ENCODE measurements at places on chromosomes 11 and 22.

DNA sequence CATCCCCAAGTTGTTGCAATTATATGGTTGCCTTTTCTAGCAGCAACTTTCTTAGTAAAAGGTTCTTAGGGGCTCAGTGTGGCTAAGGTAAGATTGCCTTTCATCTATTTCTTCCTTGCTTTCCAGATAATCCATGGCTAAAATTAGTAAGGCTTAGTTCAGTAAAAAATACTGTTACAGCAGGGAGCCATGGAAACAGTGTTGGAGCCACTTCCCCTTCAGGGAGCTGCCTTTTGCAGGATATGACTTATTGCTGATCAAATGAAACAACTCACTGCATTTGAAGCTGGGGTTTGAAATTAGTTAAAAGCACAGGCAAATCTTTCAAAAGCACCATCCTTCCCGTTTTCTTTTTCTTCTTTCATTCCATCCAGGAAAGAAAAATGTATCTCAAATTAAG is 184.3 kb downstream of the C11orf87 start:
- DNase-seq: no peak

DNA sequence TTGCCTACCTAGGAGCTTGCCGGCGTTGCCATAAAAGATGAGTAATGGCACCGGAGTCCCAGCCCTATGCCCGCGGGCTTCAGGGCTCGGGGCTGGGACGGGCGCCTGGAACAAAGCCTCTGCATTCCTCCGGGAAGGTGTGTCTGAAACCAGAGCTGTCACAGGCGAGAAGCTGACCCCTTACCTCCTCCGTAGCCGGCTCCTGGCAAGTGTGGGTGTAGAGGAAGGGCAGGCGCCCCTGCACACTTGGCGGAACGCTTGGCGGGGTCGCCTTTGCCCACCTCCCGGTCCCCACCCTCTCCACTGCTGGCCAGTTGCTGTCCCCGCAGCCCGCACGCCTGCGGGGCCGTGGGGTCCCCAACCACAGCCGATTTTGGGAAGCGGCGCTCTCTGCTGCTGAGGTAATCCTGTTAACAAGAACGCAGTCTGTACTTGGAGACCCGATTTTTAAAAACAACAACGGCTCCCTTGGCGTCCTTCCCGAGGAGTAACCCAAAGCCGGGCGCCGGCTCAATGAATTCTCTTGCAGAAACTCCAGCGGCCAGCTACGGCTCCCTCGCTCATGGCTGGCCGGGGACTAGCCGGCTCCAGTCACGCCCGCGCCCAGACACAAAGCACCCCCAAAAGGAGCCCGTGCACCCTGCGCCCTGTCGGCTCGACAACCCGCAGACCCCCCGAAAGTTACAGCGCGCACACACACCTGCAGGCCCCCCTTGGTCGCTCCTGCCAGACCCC is 89.2 kb downstream of the PLEKHA7 start:
- peak; percentile 84 for DNase-seq

DNA sequence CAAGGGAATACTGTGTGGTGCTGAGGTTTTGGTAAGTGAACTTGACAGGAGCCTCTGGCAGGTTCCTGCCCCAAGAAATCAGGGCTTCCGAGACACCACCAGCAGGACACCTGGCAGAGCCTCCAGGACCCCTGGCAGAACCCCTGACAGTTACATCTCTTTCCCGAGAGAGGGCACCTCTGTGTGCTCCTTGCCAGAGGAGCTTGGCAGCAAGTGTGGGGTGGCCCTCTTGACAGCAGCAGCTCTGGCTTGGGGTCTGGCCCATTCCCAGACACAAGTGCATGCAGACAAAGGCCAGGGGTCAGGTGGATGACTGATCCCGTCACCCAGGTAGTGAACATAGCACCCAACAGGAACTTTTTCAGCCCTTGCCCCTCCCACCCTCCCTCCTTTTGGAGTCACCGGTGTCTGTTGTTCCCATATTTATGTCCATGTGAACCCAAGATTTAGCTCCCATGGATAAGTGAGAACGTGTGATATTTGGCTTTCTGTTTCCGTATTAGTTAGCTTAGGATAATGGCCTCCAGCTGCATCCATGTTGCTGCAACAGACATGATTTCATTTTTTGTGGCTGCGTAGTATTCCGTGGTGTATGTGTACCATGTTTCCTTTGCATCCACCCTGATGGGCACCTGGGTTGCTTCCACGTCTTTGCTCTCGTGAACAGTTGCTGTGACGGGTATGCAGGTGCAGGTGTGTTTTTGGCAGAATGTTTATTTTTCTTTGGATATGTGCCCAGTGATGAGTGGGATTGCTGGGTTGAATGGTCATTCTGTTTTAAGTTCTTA is 21.2 kb upstream of the OSBPL5 start:
- DNase-seq: no peak

- no peak for DNase-seq
Observed at GRCh38 chr11:68213135-68213515, at the start of gene KMT5B. Gene KMT5B, minus strand, starts transcription at chr11:68213296. Its CDS starts 23,220 bp downstream, at chr11:68190076.

DNA sequence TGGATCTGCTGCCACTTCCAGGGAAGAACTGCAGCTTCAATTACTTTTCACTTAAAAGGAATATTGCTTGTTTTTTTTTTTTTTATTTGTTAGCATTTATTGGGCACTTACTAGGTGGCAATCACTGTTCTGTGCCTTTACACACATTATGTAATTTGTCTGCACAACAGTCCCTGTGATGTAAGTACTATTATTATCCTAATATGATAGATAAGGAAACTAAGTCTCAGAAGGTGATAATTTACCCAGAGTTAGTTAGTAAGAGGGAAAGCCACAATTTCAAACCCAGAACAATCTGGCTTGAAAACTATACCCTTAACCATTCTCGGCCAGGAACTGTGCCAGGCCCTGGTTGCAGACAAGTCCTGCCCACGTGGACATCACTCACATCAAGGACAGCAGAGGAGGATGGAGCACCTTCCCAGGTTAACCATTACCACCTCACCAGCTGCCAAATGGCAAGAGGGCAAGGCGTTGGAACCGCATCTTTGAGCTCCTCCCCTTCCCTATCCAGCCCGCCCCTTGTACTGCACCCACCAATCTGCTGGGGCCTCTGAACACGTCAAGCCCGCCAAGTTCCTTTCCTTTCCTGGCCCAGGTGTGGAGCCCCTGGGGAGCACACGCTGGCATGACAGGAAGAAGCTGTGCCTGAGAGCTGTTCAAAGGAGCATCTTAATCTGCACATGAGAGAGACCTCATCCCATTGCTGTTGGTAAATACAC is 78.4 kb downstream of the NAV2 start:
- DNase-seq: no peak

GRCh38 chr11:79258576-79258975 is 182.3 kb downstream of the TENM4 start:
- no peak for DNase-seq

DNA sequence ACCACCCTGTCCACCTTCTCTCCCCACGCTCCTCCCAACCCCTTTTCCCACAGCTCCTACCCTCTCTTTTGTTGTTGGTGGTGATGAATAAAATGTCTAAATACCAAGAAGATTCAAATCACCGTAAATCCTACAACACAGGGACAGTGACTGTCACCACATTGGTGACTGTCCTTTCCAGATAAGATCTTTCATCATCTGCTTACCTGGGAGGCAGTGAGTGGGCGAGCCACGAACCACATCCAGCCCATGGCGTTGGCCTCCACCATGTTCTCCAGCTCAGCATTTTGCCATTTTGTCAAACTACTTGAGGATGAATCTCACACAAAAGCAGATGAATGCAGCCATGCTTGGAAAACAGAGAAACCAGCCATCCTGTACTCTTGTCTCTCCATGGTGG is 6.7 kb upstream of the CYTH4 start:
- DNase-seq: no peak

DNA sequence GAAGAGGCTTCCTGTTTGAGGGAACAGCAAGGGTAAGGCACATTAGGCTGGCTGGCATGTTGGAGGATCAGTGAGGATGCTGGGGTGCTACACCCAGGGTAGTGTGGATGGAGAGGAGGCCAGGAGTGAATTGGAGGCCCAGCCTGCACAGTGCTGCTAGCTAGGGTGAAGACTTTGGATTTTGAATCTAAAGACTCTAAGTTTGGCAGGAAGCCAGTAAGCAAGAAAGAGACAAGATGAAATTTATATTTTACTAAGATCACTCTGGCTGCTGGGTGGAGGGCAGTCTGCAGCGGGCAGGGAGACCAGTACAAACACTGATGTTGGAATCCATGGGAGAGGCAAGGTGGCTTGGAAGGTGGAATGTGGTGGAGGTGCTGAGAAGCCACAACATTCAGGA is 43.6 kb downstream of the TSPAN18 start:
- DNase-seq: no peak

- DNase-seq: no peak
Observed at GRCh38 chr22:43412808-43413795, 1.3 kb downstream of the MPPED1 start.

GRCh38 chr11:2409126-2409525 is 8.6 kb downstream of the TSSC4 start:
- DNase-seq: no peak

- DNase-seq: no peak
Observed at GRCh38 chr22:39445678-39446077, 11.1 kb upstream of the MGAT3 start.

GRCh38 chr11:59368238-59369022 is 9.7 kb downstream of the OR5AN1 start:
- DNase-seq: no peak

- DNase-seq: no peak
Observed at GRCh38 chr11:128463979-128464378, 123.4 kb downstream of the ETS1 start.

DNA sequence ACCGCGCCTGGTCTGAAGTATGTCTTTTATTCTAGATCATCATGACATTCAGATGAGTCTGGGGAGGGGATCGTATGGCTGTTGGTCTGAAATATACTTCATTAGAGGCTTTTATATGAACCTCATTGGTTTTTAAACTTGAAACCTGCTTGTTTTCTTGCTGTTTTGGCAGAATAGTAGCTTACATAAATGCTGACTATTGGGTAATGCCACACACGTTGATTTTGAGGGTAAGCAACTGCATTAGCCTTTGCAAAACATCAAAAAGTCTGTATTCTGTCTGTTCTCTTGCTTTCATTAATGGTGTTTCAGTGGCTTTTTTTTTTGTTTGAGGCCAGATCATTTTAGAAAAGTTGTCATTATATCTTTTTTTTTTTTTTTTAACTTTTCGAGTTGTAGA is 14.2 kb downstream of the PPME1 start:
- DNase-seq: no peak

- DNase-seq: no peak
Observed at GRCh38 chr22:47175151-47176025, 412.9 kb downstream of the TBC1D22A start.

GRCh38 chr11:87740451-87740850 is 434.8 kb downstream of the RAB38 start:
- DNase-seq: no peak

- DNase-seq: no peak
Observed at GRCh38 chr11:27443227-27443626, 29.4 kb downstream of the LGR4 start.

GRCh38 chr11:44533921-44534711 is 31.3 kb upstream of the CD82 start:
- DNase-seq: no peak

- peak; percentile 34 for DNase-seq
Observed at GRCh38 chr22:21837248-21837979, 30.0 kb downstream of the MAPK1 start.

DNA sequence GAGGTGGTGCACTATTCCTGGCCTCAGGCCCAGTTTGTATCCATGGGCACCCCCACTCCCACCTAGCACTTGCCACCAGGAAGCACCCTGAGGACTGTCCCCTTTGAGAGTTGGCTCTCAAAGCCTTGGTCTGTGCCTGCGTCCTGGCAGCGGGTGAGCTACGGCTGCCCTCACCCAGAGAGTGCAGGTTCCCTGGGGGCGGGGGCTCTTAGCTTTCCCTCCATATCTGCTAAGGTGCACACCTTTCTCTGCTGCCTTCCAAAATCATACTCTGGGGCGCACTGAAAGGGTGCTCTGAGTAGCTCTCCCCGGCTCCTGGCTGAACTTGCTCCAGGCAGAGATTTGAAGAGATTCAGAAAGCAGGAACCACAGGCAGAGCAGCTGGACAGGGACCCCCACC is 7.1 kb downstream of the KCNQ1 start:
- no peak for DNase-seq

DNA sequence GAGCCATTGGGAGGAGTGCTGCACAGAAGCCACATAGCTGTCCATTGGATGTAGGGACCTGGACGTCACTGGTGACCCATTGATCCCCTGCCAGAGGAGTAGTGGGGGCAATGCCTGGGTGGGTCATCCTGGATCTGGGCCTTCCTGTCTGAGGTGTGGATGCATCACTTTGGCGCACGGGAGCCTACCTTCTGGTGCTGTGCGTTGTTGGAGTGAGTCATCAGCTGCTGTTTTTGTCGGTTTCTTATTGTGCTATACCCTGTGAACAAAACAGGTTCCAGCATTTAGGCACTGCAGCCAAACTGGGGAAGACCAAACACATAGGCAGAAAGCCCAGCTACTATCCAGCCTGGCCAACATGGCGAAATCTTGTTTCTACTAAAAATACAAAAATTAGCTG is 3.2 kb downstream of the TAF6L start:
- no peak for DNase-seq

GRCh38 chr11:134386945-134387344 is 25.1 kb downstream of the B3GAT1 start:
- DNase-seq: no peak

DNA sequence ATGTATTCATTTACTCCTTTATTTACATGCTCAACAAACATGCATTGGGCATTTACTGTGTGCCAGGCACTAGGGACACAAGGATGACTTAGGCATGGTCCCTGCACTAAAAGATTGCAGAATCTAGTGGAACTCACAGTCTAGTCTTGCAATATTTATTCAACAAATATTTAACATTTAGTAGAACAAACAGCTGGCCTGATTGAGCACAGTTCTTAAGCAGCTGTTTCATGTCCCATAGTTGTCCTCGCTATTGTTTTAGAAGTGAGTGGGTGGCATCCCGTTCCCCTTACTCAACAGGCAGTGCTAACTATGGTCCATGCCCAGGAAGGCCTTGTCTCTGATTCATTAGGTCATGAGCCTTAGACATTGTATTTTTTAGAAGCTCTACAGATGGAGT is 459.9 kb upstream of the CADM1 start:
- DNase-seq: no peak

GRCh38 chr22:24321999-24322398 is 51.4 kb downstream of the SPECC1L start:
- DNase-seq: no peak

DNA sequence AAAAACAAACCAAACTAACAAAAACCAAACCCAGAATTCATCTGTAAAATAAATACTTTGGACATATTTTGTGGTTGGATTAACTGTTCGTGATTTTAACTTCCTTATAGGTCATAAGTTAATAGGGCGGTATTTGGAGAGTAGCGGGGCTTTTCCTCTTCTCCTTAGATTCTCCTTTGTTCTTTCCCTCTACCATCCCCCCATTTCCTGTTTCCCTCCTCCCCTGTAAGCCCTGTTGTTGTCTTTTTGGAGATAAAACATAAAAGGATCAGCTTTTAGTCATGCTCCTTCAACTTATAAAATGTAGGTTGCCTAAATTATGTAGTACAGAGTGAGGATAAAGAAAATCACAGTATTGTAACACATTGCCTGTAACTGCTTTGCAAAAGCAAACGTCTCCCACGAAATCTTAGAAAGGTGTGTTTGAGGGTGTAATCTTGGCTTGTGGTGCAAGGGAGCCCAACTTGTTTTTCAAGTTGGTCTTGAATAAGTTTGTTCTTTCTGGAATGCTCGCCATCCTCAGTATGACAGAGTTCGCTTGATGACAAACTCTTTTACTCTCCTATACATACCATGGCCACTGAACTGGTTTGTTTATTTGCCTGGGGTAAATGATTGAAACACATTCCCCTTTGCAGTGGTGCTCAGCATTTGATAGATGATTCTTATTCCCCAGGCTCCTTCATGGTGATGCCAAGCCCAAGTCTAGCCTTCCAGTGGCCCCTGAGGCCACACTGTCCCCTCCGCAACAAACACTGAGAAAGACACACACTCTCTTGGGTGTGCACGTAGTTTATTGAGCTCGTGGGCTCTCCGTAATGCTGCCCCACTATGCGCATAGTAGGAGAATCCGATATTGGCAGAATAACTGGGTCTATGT is 49.4 kb downstream of the TEAD1 start:
- DNase-seq: no peak

Data from H54 (cell line).